Fibroblast of lung (primary cell): ENCODE measurements at places on chromosomes 1 and 21. TPM values are rescaled to one million over a fixed set of nuclear protein-coding genes. Genes with fewer than 3 reads are reported as not detected.
A peak's percentile ranks its signal among the peaks of the same experiment; 100 is the strongest.

DNA sequence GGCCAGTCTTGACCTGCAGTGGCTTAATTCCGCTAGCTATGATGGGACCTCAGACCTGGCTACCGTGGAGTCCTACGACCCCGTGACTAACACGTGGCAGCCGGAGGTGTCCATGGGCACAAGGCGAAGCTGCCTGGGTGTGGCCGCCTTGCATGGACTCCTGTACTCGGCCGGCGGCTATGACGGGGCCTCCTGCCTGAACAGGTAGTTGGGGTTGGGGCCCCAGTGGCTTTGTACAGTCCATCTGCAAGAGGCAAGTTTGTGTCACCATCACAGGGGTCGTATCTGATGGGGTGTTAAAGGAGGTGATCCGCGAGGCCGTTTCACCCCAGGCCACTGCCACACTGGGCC is 2.9 kb downstream of the KLHL17 start:
- no peak for DNase-seq

- DNase-seq: no peak
Measured at GRCh38 chr1:208177656-208178055, 66.5 kb downstream of the PLXNA2 start.

GRCh38 chr1:159132271-159132881 is 39.0 kb upstream of the CADM3 start:
- peak; percentile 66 for DNase-seq

DNA sequence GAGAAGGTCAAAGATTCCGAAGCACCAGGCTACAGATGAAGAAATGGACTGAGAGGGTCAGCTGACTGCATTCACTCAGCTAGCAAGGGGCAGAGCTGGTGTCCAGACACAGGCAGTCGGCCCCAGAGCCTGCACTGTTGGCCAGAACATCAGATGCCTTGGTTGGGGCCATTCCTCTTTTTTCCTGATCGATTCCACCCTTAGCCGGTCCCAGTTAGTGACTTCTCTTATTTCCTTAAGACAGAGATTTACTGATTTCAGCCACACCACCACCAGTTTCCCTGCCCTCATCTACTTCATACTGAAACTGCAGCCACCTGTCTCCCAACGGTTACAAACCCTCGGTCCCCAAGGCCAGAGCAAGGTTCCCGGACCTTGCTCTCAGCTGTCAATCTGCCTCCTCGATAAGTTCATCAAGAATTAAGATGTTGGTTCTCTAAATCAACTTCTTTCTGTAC is 11.5 kb downstream of the CD58 start:
- DNase-seq: no peak

- DNase-seq: no peak
Measured at GRCh38 chr1:229252228-229252984, 18.5 kb upstream of the RAB4A start.

DNA sequence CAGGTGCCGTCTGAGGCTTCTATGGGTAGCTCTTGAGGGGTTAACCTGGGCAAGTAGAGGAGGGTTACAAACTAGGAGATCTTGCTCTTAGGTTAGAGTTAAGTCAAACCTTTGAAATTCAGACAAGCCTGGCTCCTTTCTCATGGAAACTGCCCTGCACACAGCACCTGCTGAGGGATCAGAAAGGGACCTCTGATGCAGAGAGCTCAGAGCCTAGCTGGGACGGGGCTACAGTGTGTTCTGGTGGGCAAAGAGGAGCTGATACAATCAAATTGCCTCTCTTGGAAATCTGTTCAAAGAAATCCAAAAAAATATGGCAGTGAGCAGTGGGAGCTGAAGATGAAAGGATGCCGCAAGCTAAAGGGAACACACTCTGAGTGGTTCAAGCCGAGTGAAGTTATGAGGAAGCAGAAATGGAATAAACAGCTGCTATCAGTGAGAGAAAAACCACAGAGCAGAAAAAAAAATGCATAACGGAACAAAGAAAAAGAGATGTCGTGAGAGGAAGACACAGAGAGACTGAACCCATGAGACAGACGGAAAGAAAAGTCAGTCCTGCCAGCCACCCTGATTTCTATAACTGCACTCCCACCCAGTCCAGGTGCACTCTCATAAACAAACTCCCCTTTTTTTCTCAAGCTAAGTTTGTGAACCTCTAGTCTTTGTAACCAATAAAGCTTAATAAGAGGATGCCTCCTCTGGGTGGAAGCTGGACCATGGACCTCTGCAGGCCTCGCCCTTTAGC is 26.6 kb downstream of the PAFAH2 start:
- DNase-seq: no peak

- no peak for DNase-seq
Measured at GRCh38 chr1:41380979-41381691, 19.9 kb downstream of the FOXO6 start.

DNA sequence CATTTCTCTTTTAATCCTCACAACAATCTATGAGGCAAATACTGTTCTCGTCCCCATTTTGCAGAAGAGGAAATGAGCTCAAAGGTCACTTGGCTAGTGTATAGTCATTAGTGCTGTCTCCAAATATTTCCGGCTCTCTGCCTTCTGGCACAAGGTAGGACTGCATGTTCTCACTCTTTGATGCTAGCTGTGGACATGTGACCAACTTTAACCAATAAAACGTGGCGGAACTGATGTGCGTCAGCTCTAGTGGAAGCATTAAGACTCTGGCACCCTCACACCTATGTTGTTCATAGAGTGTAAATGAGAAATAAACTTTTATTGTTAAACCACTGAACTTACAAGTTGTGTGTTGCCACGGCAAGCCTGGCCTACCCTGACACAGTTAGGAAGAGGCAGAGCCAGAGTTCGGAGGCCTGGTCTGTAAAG is 5.0 kb upstream of the KIF21B start:
- no peak for DNase-seq

Gene HES5
- total RNA-seq: not detected in 2 replicates

Gene PDE9A
- total RNA-seq: 1.8 TPM in 2 replicates

Gene DDR2
- total RNA-seq: 252 and 303 TPM in 2 replicates

Gene LCE1E
- total RNA-seq: not detected in 2 replicates

Gene RCSD1
- total RNA-seq: under 0.01 TPM in 1 of 2 replicates, not detected in the other

Gene MACO1
- 16.9 and 17.5 TPM in 2 replicates for total RNA-seq

Gene MCOLN3
- 2.1 and 2.5 TPM in 2 replicates for total RNA-seq
